ENCODE measurements at places on chromosomes 1 and 21.

GRCh38 chr1:6497867-6498575 lies 6.6 kb upstream of the PLEKHG5 start:
- no peak for DNase-seq

- DNase-seq, result no peak
Observed at GRCh38 chr1:243543501-243543900, 287.7 kb downstream of the SDCCAG8 start.

GRCh38 chr21:41687633-41688032 lies 79.2 kb downstream of the RIPK4 start:
- DNase-seq, result no peak

- DNase-seq, result peak; percentile 10
Observed at GRCh38 chr21:18951271-18952038, 547.9 kb upstream of the TMPRSS15 start.

- DNase-seq, result no peak
Observed at GRCh38 chr1:16208270-16208987, 4.0 kb downstream of the ARHGEF19 start.

DNA sequence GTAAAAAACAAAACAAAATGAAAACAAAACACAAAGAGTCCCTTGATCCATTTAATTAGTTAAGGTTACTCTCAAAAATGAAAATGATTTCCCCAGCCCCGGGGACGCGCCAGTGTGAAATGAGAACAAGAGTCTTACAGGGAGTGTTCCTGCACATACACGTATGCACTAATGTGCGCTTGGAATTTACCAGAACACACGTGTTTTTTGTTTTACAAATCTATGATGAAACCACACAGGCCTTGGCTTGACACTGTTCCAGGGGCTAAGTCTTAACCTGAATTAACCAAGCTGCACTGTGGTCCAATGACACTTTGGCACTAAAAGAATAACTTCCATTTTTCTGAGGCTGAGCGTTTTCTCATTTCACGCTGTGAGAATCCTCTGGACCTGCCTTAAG lies 63.7 kb downstream of the SLC45A1 start:
- DNase-seq, result no peak

- DNase-seq, result no peak
Observed at GRCh38 chr21:34035619-34036354, 37.6 kb upstream of the MRPS6 start.

DNA sequence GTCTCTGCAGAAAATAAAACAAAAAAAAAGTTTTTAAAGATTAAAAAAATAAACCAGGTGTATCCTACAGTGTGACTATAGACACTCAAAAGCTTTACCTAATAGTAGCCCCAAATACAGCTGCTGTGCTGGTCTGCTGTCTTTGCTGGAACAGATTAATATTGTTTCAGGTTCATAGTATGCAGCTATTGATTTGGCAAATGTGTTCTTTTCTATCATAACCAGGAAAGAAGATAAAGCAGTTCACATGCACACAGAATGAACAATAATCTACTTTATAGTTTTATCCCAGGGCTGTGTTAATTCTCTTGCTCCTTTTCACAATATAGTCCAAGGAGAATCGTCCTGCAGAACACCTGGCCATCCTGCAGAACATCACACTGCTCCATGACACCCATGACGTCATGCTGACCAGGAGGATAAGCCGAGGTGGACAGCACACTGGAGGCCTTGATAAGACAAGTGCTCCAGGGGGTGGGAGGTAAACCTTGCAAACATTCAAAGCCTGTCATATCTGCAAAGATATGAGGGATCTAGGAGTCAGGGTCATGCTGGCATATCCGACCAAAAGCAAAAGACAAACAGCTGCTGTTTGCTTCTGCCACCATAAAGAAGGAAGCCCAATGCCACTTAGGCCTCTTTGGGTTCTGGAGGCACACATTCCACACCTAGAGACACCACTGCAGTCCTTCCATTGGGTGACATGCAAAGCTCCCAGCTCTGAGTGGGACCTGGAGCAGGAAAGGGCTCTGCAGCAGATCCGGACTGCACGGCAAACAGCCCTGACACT lies 86.1 kb upstream of the SLC2A1 start:
- no peak for DNase-seq

DNA sequence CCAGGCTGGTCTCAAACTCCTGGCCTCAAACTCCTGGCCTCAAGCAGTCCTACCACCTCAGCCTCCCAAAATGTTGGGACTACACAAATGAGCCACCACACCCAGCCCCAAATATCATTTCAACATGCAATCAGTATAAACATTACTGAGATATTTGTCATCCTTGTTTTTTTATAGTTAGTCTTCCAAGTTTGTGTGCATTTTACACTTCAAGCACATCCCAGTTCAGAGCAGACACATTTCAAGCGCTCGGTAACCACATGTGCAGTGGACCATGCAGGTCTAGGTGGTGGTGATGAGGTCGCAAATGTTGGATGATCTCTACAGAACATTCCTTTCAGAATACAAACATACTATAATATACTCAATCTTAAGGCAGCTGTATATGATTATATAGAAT lies 23.8 kb upstream of the APP start:
- DNase-seq, result no peak

DNA sequence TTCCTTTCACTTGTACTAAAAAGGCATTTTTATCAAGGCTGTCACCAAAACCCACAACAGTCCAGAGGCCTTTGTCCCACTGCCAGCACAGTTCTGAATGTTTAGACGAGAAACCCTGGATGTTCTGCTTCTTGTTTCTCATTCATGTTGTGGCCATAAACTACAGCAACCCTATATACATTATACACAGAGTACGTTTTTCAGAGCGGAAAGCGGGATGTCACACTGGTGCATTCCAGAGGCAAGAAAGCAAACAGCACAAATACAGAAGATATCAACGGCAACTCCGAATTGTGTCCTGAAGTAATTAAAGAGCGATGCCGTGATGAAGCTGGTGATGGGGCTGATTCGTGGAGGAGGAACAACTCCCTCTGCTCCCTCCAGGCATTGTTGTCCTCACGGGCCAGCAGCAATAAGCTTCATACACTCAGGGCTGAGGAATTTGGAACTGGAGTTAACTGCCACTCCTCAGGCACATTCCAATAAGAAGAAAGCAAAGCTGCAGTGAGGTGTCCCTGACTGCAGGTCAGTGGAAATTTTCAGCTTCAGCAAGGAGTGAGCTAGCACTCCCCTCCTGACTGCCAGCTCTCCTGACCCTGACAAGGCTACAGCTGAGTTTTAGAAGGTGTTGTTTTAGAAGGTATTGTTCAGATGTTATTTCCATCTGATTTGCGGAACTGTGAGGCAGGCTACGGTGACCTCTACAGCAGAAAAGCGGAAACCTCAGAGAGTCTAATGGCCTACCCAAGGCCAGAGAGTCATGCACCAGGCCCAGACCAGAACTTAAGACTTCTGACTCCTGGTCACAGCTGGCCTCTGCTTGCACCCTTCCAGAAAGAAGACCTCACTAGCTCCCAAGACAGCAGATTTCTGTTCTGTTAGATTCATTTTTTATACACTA lies 149.0 kb downstream of the TGFBR3 start:
- no peak for DNase-seq

DNA sequence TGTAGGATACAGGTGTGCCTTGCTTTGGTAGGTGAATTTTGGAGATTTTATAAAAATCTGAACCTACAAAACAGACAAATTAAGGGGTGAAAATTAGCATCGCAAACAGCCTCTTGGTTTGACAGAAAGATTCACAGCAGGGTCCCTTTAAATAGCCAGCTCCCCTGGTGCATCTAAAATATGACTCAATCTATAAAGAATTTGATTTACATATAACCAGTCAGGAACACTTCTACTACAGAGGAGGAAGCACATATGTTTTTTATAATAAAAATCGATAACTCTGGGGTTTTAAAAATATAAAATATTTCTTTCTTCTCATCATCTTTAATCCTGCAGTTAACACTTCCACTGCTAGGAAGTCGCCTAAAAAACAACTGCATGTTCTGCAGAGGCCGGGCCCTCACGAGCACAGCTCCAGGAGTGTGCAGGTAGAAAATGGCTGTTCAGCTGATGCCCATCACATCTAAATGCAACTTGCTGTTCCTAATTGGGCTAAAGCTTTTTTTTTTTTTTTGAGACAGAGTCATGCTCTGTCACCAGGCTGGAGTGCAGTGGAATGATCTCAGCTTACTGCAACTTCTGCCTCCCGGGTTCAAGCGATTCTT lies 203.4 kb downstream of the HS2ST1 start:
- DNase-seq, result no peak

DNA sequence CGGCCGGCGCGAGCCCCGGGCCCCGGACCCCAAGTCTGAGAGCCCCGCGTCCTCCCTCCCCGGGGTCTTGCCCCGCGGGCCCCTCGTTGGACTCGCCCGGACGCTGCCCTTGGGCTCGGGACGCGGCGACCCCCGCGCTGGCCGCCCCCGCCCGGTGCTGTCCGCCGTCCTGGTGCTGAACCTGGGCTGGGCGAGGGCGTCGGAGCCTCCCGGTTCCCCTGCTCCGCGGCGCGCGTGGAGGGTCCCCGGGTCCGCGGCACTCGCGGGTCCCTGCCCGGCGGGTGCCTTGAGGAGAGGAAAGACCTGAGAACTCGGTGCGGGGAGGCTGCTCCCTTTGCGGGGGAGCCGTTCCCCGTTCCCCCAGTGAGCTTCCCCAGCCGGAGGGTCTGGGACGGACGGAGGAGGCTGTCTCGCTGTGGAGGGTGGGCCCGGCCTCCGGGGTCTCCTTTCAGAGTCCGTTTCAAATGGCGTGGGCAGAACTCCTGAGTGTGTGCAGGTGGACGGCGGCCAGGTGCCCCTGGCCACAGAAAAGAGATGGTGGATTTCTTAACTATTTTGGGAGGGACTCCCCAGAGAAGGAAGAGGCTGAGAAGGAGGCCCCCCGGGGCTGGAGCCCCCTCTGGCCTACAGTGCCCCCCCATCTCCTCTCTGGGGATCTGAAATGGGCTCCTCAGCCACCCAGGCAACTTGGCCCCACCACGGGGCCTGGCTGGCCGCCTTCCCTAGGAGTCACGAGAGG lies 595 bp downstream of the GABRD start:
- no peak for DNase-seq

DNA sequence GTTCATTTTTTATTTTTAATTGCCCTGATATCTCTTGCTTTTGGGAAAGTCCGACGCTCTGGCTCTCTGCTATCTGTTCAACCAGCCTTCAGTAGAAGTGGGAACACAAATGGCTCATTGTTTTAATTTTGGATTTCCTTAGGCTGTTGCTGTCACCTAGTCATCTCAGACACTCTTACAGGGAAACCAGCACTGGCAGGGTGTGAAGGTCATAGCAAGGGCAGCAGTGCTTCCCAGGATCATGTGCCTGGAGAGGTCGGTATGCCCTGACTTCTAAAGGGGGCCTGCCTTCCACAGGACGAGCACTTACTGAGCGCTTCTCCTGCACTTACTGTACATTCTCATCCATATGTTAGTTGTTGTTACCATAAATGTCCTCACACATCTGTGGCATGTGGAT lies 224.2 kb downstream of the DISC1 start:
- no peak for DNase-seq

DNA sequence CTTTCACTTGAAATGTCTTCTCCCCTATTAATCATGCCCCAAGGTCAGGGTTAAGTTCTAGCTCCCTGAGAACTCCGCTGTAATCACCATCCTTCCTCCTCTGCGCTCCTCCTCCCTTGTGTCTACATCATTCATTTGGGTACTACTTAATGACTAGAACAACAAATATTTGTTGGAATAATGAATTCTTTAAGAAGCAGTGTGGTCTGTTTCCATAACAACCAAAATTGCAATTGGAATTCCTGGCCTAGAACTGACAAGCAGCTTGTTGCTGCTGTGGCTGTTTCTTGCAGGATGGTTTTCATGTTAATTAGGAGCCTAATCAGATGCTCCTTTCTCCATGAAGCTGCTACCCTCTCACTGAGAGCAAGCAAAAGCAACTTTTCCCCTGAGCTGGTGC lies 192.5 kb downstream of the ZZZ3 start:
- DNase-seq, result no peak

GRCh38 chr1:157085421-157085820 lies 14.2 kb downstream of the ETV3L start:
- no peak for DNase-seq

GRCh38 chr21:45507888-45508508 lies 34.2 kb downstream of the SLC19A1 start:
- DNase-seq, result no peak

DNA sequence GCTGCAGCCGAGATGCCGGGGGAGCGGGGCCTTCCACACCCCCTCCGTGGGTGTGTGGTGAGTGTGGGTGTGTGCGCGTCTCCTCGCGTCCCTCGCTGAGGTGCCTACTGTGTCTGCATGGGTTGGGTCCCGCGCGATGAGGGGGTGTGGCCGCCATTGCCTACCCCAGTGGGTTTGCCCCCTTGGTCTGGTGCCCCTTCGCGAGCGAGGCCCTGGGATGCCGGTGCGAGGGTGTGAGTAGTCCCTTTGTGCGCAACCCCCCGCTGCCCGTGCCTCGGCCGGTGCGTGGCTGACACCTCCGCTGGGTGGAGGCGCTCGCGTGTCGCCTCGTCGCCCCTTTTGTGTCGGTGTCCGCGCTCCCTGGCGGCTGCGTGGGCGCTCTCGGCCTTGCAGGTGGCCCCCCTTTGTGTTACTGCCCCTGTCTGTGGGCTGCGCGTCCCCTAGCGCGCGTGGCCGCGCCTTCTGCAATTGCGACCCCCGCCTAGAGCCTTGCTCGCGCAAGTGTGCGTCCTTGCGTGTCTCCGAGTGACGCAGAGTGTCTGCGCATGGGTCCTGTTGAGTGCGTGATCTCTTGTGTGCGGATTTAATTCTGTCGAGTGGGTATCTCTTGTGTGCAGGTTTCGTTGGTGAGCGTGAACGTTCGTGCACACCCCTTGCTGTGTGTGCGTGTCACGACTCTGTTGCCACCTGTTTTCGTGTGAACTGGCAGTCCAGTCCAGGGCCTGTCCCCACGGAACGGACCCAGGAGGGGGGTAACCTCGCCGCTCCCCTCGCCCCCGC lies 553 bp downstream of the TTC3 start:
- DNase-seq, result peak; percentile 55

GRCh38 chr1:86155051-86155806 lies 1.3 kb downstream of the COL24A1 start:
- no peak for DNase-seq

GRCh38 chr1:31924839-31925238 lies 13.3 kb downstream of the PTP4A2 start:
- DNase-seq, result no peak

- no peak for DNase-seq
Observed at GRCh38 chr1:34898330-34898761, 31.1 kb downstream of the DLGAP3 start.

GRCh38 chr1:119783354-119784185 lies 14.9 kb upstream of the HMGCS2 start:
- no peak for DNase-seq

GRCh38 chr1:87759421-87760087 lies 430.9 kb downstream of the LMO4 start:
- no peak for DNase-seq

Data from activated CD4-positive, alpha-beta T cell treated with anti-CD3 and anti-CD28 coated beads, Interleukin-10, Interleukin-2, amounts not matched to agents 100 ng/mL and 50 ng/mL, durations not matched to agents 16 hours and 8 hours (primary cell).